ENCODE measurements at places on chromosomes 5 and 9.
A peak's percentile ranks its signal among the peaks of the same experiment; 100 is the strongest.

DNA sequence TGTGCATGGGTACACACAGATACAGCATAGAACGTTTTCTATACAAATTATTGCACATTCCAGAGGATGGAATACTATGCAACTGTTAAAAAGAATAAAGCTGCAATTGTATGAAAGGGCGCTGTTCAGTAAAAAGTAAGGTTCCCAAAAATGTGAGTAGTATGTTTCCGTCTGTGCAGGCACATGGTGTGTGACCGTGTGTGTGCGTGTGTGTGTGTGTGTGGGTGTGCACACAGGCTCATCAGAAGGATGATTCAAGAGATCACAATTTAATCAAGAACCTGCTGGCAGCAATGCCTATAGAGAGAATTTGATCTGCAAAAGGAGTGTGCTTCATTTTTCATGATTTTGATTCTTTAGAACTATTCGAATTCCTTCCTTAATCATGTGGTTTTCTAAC, 76.3 kb downstream of the SEMA4D start:
- no peak for DNase-seq

GRCh38 chr5:169958278-169958677, 22.0 kb downstream of the INSYN2B start:
- no peak for DNase-seq

DNA sequence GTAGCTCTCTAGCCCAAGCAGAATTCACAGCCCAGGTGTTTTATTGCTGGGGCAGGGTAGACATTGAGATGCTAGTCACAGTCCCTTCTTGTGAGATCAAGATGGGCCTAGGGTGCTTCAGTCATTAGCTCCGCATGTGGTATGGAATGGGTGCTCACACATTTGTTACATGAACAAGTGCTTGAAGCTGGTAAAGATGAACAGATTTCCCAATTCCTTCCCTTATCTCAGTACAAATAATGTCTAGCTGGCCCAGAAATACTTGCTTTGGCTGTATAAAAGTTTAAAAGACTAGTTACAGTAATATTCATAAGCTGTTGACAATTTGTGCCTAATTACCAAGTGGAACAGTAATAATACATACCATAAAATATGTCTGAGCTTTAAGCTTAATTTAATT, 143.4 kb upstream of the DHFR start:
- no peak for DNase-seq

DNA sequence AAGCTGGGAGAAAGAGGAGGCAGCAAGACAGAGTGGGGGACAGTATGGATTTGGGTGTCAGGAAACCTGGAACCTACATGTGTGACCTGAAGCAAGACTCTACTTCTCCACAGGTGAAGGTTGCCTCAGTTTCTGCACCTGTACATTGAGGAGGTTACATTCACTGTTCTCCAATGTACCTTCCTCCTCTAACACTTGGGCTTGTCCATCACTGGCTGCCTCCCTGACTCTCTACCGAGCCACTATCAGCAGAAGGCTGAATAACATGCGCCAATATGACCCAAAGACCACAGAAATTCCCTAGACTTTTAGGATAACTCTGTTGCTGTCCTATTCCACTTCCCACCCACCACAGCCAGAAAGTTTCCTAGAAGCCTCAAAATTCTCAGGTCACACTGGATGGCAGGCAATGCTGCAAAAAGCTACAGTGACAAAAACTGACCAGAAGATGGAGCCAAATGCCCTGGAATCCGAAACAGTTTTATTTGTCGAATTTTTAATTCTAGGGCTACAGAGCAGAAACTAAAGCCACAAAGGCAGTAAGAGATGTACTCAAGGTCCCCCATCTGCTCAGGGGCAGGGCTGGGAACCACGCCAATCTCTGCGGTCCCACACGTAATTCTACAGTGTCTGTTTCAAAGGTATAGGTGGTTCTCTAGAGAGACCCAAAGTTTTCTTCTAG, 64.4 kb downstream of the FAM114A2 start:
- DNase-seq, result peak; percentile 71

DNA sequence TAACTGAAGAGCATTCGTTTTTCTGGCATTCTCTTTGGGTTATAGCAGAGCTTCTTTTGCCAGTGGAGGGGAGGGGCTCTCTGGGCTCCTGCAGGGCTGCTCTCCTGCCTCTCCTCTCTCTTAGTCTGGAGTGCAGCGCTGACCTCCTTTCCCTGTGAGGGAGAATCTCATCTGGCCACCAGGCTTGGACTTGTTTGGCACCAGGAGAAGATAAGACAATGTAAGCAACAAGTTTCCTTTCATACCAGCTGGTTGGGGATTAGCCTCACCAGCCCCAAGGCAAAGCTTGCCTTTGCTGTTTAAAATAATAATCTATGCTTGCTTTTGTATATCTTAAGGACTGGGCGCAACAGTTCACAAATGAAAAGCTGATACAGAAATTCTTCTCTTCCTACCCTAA, 196.4 kb downstream of the TLE4 start:
- no peak for DNase-seq

DNA sequence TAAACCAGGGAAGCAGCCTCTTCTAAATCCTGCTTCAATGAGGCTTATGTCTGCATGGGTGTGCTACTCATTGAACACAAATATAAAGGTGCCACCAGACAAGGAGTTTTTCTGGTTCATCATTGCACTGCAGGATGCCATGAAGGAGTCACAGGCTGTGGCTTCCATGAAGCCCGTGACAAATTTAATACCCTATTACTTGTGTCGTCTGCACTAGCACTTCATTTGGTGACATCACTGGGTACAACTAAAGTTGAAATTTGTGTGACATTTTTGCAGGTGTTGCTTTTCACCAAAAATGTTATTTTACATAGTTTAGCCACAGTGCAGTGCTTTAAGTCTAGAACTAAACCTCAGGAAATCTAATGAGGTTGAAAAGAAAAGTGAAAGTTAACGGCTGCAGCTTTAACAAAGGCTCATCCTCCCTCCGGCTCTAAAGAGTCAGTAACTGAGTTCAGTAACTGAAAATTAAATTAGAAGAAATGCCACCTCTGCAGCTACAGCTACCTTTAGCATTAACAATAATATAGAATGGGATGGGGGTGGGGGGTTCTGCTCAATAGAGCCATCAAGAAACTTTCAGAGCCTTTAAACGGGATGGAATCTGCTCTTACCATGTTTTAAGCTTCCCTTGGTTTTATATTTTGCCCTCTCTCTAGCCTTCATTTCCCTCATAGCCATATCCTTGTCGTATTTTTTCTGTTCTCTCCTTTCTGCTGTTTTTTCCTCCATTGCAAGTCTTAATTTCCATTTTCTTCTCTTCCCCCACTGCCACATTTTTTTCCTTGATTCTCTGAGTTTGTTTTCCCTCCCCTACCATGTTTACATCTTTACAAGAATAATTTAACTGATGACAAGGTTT, 233.8 kb upstream of the TMEM161B start:
- peak; percentile 18 for DNase-seq

DNA sequence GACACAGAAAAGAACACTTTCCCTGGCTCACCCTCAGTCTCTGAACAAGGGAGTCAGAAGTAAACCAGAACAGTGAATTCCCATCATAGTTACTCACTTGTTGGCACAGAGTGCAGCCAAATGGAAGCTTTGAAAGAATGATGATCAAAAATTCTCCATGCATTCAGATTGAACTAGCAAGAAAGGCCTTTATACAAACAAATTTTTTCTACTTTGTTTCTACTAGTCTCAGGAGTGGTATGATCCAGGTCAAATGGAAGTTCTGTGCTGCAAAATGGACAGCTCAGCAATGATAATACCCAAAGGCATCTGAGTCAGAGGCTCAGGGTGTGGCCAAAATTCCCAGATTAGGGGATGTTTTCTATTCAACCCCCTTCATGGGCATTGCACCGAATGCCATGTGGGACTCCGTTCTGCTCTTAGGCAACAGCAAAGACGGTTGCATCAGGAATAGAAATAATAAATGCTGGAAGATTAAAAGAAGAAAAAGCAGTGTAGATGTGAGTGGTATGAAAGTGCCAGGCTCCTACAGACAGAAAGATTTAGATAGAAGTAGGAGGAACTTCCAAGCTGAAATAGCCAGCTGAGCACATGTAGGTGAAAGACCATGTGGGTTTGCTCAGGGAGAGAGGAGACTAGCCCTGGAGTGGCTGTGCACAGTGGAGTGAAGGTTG, 24.0 kb upstream of the ASPN start:
- peak; percentile 95 for DNase-seq

DNA sequence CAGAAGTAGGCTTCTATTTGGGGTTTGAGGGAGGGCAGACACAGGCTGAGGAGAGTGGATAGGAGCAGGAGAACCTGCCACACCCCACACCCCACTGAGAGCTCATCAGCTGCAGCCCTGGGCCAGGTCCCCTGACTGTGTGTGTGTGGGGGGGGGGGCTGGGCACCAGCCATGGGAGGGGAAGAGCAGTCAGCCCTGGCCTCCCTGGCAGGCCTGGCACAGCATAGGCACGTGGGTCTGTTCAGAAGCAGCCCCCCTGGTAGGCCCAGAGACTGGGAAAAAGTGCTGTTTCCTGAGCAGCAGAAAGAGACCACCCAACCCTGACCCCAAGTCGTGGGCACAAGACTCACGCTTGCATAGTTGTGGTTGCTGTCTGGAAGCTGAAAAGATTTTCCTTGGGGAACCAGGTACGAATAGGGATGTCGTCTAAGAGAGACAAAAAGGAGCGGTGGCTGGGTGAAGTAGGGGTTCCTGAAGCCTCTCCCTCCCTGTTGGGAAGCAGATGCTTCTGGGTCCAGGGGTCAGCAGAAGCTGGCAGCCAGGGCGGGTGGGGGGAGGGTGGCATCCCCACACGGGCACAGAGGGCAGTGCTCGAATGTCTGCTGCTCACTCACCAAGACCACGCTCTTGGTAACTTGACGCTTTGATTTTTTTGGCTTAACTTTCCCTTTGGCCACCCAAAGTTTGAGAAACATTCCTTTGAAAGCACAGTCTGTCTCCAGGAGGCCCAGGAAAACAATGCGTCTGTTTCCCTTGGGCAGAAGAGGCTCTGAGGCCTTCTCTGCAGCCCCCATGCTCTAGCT, 2.9 kb downstream of the NSMF start:
- DNase-seq, result peak; percentile 72

DNA sequence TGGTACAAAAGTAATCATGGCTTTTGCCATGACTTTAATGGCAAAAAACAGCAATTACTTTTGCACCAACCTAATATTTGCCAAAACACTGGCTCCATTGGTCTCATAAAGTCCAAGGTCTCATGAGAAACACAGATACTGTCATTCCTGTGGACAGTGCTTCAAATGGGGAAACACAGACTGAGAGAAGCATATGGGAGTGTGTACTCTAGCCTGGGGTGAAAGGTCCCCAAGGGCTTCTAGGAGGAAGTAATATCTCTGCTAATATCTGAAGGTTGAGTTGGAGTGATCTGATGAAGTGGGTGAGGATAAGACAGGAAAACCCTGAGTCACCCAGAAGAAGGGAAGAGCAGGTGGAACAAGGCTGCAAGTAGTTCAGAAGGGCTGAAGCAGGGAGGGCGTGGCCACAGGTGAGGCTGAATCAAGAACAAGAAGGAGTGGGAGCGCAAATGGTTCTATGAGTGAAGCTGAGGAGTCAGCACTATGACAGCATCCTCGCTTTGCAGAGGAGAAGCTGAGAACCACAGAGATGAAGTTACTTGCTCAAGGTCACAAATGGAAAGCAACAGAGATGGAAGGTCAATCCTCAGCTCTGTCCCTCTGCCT, 164.1 kb downstream of the ASTN2 start:
- no peak for DNase-seq

GRCh38 chr9:546797-547223, 294.7 kb upstream of the DMRT1 start:
- DNase-seq, result no peak

GRCh38 chr9:75081632-75082031, 6.3 kb downstream of the NMRK1 start:
- no peak for DNase-seq

DNA sequence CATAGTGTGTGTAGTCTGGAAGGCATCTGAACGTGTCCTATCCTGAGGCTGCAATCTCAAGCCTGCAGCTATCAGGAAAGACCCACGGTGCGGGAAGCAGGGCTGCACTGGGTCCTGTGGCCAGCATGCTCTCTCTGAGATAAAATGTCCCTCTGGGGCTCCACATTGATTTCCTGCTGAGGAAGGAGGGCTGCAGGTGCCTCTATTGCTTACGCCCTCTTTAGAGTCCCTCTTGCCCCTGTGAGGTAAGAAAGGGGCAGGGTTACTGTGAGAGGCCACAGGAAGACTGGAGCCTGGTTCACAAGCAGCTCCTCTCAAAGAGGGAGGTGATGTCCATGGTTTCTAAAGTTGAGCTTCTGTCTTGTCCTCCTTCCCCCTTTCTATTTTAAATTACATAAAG, 299.9 kb upstream of the RFX3 start:
- DNase-seq, result no peak

GRCh38 chr5:131386779-131387178, 122.9 kb downstream of the CDC42SE2 start:
- DNase-seq, result peak; percentile 24

- DNase-seq, result no peak
These were observed 51.5 kb downstream of the RAI14 start for GRCh38 chr5:34707451-34708107.

- no peak for DNase-seq
These were observed 152.0 kb upstream of the SV2C start for GRCh38 chr5:75931175-75931574.

GRCh38 chr5:40976836-40977235, 67.5 kb downstream of the C7 start:
- DNase-seq, result no peak

DNA sequence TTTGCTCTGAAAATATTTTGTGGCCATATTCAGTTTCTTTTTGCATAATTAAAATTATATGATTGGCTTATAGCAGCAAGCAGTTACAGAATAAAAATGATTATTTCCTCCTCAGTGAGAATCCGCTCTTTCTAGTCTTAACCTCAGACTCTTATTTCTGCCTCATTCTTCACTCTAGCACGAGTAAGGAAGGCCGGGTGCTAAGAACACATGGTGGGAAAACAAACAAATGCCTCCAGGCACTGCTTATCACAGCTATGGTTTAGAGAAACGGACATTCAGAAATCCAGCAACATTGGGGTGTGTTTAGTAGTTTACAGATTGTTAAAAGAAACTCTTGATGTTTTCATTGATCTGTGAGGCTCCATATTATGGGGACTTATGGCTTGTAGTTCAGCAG, 168.7 kb downstream of the KDM4C start:
- DNase-seq, result no peak

DNA sequence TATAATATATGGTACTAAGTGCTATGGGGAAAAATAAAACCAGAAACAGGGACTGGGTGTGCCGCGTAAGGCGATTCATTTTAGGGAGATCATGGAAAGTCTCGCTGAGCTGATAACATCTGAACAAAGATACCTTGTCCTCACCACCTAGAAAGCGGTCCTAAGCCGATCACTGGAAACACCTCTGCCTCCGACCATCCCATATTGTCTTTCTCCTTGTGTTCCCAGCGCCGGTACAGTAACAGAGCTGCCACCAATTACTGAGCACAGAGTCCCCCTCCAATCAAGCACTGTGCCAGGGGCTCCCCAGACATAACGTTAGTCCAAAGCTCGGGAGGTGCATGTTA, 704 bp downstream of the CCDC112 start:
- no peak for DNase-seq
